ENCODE measurements at places on chromosomes 7 and 10.
A peak's percentile ranks its signal among the peaks of the same experiment; 100 is the strongest.

GRCh38 chr7:141208539-141208938, 134.7 kb downstream of the TMEM178B start:
- no peak for DNase-seq

- peak; percentile 23 for DNase-seq
Measured at GRCh38 chr7:2860627-2861133, 16.6 kb upstream of the GNA12 start.

DNA sequence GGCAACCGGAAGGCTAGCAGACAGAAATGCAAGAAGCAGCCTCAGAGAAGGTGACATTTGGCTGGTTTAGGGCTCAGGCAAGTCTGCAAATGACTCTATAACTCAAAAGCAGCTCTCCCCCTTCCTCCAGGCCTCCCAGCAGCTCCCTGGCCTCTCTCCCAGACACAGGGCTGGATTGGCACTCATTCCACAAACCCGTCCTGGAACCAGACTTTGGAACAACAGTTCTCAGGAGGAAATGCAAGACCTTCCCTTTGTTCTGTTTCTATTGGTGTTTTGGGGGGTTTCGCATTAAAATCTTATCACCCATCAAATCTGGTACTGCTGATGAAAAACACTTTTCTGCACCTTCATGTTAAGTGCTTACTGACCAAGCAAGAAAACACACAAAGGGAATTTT, 40.3 kb upstream of the EFCAB10 start:
- peak; percentile 94 for DNase-seq

GRCh38 chr7:130114776-130115175, 44.4 kb downstream of the KLHDC10 start:
- no peak for DNase-seq

DNA sequence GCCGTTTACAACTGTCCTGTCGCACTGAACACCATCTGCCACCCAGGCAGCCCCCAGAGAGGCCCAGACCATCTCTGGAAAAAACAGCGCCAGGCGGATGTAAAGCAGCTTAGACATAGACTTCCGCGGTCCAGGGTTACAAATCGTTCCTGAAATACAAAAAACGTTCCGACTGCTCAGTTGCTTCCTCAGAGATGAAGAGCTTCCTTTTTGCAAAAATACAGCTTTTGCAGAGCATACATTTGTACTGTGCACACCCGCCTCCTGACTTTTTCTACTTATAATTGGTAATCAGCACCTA, 11.4 kb downstream of the DAGLB start:
- DNase-seq = no peak

- no peak for DNase-seq
Measured at GRCh38 chr10:122333037-122333436, 41.5 kb upstream of the PLEKHA1 start.

DNA sequence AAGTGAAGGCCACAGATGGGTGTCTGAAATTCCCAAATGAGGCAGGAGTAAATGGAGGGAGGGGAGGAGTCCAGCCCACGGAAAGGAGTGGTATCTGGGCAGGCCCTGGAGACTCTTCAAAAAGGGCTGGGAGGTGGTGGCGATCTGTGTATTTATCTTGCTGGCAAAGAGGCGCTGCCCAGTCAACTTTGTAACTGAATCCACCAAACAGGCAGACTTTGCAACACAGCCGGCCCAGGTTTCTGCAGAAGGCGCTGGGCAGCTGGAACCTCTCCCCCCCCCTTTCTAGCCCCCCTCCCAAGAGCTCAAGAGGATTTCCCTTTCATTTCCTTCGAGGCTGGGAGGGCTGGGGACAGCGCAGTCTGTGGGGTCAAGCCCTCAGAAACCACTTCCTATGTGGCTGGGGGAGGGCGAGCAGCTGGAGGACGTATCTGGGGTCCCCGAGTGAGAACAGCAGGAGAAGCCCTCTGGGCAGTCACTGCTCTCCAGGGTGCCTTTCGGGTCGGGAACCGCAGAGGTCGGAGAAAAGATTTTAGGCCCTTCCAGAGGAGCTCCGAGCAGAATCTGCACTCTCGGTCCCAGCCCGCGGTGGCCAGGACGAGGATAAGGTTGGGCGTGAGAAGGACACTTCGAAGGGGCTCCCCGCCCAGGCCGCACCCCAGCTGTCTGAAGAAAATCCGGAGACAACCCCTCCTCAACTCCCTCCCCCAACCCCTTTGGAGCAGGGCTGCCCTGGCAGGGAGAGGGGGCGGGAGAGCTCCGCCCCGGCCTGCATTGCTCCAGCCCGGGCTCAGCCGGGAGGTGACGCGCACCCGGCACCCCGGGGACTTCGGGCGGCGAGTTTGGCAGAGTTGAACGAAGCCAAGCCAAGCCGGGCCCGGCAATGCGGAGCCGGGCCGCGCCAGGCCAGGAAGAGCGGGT, 965 bp downstream of the ZCCHC24 start:
- DNase-seq = no peak

DNA sequence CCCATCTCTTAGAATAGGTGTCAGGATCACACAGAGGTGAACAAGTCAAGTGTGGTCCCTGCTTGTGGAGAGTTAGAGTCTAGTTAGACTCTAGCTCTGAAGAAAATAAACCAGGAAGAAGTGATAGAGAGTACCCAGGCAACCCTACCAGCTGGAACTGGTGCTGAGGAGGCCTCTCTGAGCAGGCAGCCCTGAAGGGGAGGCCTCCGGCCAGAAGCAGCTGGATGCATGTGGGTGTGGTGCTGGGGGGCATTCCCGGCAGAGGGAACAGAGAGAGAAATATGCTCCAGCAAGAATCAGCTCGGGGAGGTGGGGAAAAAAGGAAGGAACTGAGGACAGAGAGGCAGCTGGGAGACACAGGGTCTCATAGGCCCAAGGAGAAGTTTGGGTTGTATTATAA, 68.6 kb downstream of the APBB1IP start:
- DNase-seq = no peak

DNA sequence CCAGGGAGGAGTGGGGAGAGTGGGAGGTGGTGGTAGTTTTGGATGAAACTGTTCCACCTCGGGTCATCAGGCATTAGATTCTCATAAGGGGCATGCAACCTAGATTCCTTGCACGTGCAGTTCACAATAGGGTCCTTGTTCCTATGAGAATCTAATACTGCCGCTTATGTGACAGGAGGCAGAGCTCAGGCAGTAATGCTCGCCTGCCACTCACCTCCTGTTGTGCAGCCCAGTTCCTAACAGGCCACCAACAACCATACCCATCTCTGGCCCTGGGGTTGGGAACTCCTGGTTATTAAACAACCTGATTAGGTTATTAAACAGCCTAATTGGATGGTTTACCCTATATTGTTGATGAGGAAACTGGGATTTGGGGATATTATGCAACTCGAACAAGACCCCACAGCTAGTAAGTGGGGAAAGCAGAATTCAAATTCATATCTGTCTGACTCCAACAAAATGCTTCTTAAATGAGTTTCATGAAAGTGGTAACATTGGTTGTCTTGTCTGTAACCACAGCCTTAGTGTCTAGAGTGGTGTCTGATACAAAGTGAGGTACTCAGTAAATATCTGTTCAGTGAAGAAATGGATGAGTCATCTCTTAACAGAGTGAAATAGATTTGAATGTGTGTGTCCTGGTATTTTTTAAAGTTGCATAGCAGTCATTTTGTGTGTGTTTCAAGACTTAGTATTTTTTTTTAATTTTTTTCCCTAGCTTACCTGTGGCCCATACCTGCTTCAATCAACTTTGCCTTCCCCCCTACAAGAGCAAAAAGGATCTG, 101.6 kb downstream of the HECTD2 start:
- DNase-seq = no peak

DNA sequence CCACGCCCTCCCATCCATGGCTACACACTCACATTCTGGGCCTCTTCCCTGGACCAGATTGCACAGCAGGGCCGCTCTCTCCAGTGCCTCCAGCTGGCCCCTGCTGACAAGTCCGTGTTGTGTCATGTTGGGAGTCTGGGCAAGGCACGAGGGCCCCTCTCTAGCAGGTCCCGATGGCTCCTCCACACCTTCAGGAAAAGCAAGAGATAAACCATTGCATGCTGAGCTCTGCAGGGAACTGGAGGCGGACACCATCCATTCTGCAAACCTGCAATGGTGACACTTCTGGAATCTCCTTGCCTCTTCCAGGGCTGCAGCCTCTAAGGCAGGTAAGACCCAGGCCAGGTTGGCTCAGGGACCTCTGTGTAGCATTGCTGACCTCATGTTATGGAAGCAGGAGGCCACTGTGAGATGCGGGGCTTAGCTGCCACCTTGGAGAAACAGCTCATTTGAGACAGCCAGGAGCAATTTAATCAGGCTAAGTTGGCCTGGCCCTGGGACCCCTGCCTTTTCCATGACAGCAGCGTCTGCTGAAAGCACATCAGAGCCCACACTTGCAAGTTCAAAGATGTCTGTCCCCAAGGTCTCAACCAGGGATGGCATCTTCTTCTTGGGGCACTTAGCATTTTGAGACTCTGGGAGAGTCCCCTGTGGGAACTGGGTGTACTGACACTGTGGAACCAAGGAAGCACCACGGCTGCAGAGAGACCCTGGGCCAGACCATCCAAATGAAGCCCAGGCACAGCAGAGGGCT, 34.2 kb upstream of the LEP start:
- DNase-seq = no peak

DNA sequence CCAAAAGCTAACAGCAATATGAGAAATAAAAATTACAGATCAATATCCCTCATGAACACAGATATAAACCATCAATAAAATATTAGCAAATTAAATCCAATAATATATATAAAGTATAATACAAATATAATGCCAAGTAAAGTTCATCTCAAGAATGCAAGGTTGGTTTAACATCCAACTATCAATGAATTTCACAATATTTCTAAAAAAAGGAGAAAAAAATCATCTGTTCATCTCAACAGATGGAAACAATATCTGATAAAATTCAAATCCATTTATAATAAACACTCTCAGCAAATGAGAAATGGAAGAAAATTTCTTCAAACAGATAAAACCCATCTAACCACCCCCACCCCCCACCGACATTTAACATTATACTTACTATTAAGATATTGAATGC, 86.9 kb downstream of the SIRT1 start:
- DNase-seq = no peak

DNA sequence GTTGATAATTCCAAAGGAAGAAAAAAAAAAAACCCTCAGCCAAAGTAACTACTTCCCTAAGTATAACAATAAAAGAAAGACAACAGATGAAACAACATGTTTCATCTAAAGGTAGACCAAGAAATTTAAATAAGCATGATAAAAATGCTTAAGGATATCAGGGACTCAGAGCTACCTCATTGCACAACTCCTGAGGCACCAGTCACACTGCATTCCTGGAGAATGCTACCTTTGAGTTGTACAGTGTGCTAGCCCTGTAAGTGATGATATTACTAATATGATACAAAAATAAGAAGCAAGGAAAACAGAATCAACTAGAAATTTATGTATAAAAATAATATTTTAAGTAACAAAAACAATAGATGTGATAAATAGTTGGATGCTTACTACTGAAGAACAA, 29.5 kb upstream of the C7orf33 start:
- no peak for DNase-seq

DNA sequence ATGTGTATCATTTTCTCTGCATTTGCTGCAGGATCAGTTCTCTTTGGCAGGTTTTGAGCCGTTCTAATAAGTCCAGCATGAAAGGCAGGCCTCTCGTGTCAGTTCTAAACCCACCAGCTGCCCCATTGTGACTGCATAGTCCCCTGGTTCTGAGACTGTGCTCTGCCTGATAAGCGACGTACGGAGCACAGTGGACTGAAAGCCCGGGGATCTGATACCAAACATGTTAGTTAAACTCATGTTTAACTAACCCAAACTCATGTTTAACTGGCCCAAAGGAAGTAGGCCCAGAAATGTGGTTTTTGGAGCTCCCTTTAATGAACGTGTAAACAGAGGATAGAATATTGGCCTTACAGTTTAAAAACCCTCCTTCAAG, 98.0 kb upstream of the PDCD4 start:
- no peak for DNase-seq

DNA sequence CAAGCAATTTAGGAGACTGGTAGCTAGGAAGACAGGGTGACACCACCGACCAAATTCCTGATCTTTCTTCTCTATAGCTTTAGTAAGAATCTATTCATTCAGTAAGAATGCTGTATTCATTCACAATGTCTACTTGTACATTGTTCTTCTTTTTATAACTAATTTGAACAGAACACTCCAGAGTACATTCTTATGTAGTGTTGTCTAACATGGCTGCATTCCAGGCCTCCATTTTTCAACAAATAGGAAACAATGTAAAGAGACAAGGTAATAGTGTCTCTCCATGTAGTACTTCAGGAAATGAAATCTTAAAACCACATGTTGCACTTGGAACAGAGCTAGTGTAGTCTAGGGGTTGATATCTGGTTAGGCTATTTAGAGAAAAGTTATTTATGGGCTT, 1.8 kb downstream of the VCL start:
- no peak for DNase-seq

GRCh38 chr10:79316671-79317431, 30.4 kb upstream of the PPIF start:
- DNase-seq = no peak

DNA sequence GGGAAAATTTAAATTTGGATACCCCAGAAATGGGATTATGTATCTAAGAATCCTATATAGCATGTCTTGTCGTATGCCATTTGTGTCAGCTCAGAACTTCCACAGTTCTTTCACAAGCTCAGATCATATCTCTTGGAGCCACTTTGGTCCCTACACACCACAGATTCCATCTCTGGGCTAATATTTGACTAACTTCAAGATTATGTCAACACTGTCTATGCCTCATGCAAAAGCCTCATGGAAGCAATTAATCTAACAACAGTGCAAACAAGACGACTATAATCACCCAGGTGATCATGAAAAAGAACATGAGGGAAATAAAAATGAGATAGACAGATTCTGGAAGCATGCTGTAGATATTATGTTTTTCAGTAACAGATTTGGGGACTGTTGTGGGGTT, 189.1 kb downstream of the LRRTM3 start:
- no peak for DNase-seq

- DNase-seq = no peak
Measured at GRCh38 chr7:111853201-111853990, 291.1 kb upstream of the IMMP2L start.

GRCh38 chr10:22251751-22252223, 34.0 kb upstream of the EBLN1 start:
- peak; percentile 62 for DNase-seq

GRCh38 chr10:34397324-34397723, 417.8 kb downstream of the PARD3 start:
- DNase-seq = no peak

GRCh38 chr7:25375805-25376600, 147.7 kb upstream of the NPVF start:
- DNase-seq = no peak

DNA sequence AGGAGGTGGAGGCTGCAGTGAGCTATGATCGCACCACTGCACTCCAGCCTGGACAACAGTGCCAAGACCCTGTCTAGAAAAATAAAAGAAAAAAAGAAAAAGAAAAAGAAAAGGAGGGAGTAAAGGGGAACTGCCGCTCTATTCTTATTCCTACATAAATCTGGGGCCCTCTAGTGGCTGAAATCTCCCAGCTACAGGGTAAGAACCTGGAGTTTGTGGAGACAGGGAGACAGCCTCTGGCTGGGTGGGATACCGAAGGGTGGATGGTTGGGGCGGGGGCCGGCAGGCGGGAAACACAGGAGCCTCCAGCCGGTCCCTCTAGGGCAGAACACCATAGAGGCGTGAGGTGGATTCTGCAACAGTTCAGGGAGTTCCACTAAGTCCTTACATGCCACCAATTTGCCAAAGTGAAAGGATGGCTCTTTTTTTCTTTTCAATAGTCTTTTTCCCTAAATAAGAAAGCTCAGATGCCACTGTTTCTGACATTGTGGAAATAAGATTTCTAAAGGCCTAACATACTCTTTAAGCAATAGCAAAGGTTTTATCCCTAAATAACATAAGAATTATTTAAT, 117.3 kb downstream of the SVIL start:
- DNase-seq = peak; percentile 62
